ENCODE measurements at places on chromosomes 13 and 19.

DNA sequence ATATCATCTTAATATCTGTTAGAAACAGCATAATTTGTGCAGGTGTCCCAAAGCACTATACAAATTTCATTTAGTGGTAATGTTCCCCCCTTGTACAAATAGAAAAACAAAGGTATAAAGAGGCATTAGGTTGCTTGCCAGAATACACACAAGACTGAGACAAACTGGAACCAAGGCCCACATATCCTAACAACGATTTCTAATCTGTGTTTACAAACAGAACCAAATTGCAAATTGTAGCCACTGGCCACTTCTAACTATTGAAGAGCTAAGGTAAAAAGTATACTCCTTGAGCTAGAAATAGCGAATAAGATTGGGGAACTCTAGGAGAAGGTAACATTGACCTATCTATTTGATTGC is 526.1 kb downstream of the KLF12 start:
- DNase-seq = no peak

GRCh38 chr13:70034286-70034685 is 73.3 kb upstream of the ATXN8OS start:
- DNase-seq = no peak

DNA sequence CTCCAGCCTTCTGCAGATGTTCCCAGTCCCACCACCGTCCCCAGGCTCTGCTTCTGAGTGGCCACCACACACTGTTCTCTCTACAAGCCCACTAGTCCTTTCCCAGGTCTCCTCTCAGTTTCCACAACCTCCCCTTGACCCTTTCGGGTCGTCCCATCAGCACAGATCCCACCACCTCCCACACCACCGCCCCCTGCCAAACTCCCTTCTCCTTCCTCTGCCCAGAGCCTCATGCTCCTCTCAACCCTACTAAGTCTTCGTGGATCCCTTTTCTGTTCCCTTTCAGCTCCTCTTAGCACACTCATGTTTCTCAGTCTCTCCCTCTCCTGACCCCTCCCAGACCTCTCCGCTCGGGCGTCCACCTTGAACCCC is 1.9 kb downstream of the NAPA start:
- DNase-seq = no peak

GRCh38 chr19:47507924-47508553 is 6.8 kb downstream of the NAPA start:
- no peak for DNase-seq

GRCh38 chr13:31276421-31276820 is 76.6 kb downstream of the B3GLCT start:
- peak; percentile 21 for DNase-seq

GRCh38 chr19:35644987-35645679 is 3.0 kb upstream of the COX6B1 start:
- DNase-seq = peak; percentile 43

DNA sequence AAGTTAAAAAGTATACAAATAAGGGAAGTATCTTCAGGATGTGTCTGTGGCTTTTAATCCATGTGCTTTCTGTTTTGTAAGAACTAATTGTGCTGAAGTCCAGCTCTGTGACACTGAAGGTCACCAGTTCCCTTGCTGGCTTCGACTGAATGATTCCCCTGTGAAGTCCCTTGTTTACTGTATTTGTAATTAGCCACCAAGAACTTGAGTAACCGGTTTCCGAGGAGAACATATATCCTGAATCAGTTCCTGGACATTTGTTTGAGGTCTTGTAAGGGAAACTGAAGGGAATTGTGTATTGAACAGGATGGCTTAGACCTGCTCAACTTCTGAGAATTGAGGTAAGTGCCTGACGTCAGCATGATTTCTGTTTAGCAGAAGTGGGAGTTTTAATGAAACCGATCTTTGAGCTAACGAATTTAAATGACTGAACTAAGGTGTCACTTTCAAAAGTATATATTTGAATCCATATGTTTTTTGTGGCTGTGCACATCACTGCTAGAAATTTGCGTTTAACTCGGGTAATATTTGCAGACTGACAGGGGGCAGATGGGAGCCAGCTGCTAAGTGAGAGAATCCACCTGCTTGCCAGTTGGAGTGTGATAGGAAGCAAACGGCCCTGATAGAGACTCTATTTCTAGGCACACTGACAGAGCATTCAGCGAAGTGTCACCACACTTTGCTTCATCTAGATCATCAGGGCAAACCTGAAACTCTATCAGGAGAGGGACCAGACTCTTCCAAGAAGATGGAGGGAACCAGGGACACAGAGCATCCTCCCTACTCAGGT is 530.0 kb downstream of the RFC3 start:
- no peak for DNase-seq

DNA sequence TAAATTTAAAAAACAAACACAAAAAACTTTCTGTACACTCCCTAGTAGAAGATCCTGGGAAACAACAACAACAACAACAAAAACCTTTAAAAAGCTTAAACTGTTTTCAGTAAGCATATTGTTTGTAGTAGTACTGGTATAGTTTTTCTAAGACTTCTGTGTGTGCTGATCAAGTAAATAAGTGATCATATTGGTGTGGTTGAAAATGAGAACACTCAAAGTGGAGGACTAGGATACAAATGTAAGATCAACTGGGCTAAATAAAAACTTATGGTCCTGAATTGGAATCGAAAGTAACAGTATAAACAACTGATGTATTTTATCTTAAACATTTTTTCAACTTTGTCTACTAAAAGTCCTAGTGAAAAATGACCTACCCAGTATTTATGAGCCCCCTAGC is 135.5 kb downstream of the FOXO1 start:
- DNase-seq = no peak
